Left cardiac atrium (tissue), 4 donors: ENCODE measurements at places on chromosomes 3 and 15. TPM values are rescaled to one million over a fixed set of nuclear protein-coding genes. Genes with fewer than 3 reads are reported as not detected.
A peak's percentile ranks its signal among the peaks of the same experiment; 100 is the strongest.

The SLC9A9 gene
- total RNA-seq, result 17.0 TPM

The SLC12A1 gene
- not detected for total RNA-seq

The RBP2 gene
- total RNA-seq, result not detected

The ROPN1 gene
- 0.29 TPM for total RNA-seq

The FOXL2 gene
- total RNA-seq, result not detected

The AHSG gene
- total RNA-seq, result 0.15 TPM

The GNAT1 gene
- total RNA-seq, result not detected

The IGSF10 gene
- 11.5 TPM for total RNA-seq

The CMTM8 gene
- 6.3 TPM for total RNA-seq

The MRAS gene
- 213 TPM for total RNA-seq

The FAN1 gene
- 19.9 TPM for total RNA-seq

The ADAMTS17 gene
- total RNA-seq, result 3.2 TPM

The SLC7A14 gene
- not detected for total RNA-seq

The GASK1A gene
- total RNA-seq, result 2.6 TPM

DNA sequence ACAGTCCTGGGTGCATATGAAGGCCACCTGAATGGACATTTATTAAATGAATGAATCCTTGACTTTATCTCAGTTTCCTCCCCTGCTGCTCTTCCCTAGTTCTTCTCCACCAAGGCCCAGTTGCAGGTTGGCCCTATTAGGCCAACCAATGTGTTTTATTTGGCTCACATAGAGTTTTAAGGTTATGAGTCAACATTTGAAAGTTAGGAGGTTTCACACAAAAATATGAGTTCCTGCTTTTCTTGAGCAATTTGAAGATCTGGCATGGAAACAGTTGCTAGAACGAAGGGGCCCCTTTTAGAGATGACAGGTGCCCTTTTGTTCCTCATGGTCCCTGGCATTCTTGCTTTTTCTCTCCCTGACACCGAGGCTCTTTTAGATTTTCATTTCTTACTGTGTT, 83.0 kb upstream of the PDZRN3 start:
- DNase-seq, result no peak

- DNase-seq, result no peak
These were observed 57.0 kb upstream of the FRMD4B start for GRCh38 chr3:69442771-69443311.

DNA sequence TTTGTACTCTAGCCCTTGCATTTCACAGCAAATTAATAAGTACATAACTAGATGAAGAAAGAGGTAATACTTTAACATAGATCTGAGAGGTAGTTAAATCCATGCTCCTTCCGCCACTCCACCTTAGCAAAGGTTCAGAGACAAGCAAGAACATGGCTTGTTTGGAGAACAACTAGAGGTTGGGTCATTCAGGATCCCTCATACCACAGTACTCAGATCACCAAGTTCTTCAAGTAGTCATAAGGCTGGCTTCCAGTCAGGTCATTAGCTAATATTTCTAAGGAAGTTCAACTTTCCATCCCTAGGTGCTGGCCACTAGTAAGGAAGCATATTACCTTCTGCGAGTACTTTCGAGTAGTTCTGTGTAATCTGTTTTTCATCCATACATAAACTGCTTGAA, 44.1 kb downstream of the CD200R1 start:
- DNase-seq, result no peak

GRCh38 chr15:33313491-33313890, 2.7 kb downstream of the RYR3 start:
- DNase-seq, result no peak

- DNase-seq, result no peak
These were observed 459.1 kb upstream of the NDN start for GRCh38 chr15:24146251-24146650.

- no peak for DNase-seq
These were observed 154.4 kb downstream of the EBLN2 start for GRCh38 chr3:73215901-73216300.

DNA sequence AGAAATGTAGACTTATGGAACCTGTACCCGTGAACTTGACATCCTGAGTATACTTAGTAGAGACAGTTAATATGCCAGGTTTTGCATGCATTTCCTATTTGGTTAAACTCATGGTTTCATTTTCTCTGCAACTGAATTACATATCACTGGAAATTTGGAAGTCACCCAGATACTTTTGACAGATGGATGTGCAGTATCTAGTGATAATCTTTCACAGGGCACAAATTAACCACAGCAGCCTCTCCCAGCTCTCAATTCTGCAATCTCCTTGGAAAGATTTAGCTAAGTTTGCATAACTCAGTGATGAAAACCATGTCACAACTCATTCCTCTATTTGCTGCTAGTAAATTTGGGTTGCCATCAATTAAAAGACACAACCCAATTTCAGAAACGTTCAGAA, 162.3 kb upstream of the TPM1 start:
- no peak for DNase-seq

DNA sequence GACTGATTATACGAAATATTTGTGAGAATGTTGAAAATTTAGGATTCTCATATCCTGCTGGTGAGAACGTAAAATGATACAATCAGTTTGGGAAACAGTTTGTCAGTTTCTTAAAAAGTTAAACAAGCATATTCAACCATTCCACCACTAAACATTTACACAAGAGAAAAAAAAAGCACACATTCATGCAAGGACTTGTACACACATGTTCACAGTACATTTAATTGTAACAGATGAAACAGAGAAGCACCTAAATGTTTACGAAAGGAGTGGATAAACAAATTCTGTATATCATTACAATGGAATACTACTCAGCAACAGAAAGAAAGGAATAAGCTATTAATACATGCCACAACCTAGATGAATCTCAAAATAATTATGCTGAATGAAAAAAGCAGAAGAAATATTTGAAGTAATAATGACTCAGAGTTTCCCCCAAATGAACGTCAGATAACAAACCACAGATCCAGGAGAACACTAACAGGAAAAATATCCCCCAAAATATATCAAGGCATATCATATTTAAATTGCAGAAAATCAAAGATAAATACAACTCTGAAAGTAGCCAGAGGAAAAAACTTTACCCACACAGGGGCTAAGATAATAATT, 14.3 kb downstream of the ANKRD28 start:
- no peak for DNase-seq

DNA sequence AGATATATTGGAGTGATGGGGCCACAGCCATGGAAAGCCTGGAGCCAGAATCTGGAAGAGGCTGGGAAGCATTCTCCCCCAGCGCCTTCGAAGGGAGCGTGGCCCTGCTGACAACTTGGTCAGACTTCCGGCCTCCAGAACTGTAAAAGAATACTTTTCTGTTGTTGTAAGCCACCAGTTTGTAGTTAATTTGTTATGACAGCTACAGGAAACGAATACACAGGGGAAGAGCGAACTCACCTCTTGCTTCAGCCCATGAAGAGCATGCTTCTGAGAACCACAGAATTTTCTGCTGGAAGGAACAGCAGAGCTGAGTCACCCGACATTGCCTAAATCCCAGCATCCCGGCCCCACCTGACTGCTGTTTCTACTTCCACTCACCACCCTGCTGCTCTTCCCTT, 501.7 kb downstream of the SHQ1 start:
- no peak for DNase-seq

DNA sequence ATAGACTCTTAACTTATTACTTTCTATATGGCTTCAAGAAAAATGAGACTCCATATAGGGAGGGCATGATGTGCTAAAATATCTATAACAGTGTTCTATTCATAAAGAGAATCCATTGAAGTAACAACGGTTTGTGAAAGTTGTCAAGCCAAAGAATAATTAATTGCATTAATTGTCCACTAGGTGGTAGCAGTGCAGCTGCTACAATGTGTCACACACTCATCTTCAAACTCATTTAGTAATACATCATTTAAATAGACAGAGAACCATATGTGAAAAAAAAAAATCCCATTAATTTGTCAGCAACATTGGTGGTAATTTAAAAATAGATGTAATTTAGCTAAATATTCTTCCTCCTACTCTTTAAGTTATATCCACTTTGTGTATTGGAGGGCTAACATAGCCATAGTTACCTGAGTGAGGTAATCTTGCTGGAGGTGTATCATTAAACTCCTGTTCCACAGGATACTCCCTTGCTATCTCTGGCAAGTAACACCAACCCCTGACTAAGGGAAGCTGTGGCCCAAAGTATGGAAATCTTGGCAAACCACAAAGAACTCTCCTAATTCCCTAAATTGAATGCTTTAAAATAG, 3.7 kb upstream of the CPA3 start:
- DNase-seq, result no peak

- DNase-seq, result no peak
These were observed 329.1 kb upstream of the SOX2 start for GRCh38 chr3:181382656-181383055.

GRCh38 chr3:157752554-157752953, 249.3 kb upstream of the VEPH1 start:
- DNase-seq, result no peak

GRCh38 chr3:110793611-110794010, 278.0 kb upstream of the NECTIN3 start:
- DNase-seq, result no peak

DNA sequence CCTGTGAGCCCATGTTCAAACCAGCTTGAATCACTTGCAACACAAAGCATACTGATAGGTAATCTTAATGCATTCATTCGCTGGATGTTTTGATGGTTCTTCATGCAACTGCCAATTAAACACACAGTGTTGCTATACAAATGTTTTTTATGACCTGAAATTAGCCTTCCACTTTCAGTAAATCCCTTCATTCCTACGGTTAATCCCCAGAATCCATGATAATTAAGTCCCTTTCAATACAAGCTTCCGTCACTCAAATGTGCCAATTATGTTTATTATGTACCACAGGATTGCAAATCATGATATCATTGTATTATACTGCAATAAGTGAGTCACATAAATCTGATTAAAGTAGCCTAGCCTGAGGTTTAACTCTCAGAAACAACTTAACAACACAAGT, 14.5 kb upstream of the LYZL4 start:
- no peak for DNase-seq

DNA sequence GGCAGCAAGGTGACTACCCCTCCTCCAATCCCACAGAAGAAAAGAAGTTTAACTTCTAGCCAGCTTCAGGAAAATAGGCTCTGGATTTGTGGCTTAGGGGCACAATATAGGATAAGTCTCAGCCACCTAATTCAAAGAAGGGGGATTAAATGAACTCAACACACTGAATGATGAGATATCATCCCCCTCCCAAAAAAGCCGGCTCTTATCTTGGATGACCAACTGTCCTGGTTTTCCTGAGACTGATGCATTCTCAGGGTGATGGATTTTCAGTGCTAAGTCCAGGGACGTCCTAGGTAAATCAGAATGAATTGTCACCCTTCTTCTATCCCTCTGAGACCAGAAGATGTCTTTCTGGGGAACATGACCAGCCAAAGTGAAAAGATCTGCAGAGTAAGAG, 487.0 kb upstream of the PROK2 start:
- DNase-seq, result no peak

DNA sequence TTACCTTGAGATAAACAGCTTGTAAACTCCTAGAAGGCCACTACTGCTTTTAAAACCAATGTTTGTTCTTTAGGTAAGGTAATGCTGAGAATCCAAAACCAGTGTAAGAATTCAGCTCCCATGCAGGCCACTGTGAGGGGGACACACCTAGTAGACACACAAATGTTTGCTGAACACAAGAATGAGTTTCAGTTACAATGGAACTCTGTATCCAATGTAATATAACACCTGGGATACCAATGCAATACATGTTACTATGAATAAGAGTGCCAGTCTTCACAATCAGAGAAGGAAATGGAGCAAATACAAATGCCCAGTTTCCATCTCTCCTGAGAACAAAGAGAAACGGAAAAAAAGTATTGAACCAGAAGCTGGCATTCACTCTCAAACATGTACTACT, 65.9 kb downstream of the IGF2BP2 start:
- no peak for DNase-seq

DNA sequence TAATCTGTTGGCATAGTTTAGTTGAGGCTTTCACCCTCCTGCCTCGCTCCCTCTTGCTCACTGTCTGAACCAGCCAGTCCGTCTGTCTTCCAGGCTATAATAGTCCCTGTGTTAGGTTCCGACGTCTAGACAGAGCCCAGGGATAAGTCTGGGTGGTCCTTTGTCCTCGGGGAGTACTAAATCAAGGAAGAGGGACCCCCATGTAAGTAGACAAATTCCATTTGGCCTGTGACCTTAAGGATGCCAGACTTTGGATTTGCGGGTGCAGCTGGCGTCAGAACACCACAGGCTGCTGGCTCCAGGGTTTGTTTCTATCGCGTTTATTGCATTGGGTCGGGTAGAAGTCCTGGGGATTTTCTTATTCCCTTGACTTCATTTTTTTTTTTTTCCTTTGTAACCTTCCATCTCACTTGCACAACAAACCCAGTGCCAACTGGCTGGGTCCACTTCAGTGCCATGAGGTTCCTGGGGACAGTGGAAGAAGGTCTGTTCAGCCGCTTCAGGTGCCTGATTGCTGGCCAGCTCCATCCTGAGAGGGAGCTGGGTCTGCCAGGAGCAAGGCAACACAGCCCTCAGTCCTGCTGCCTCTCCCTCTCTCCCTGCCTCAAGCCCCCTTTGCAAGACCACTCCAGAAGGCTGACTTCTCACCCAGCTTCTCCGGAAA, 95.4 kb upstream of the KLHL25 start:
- DNase-seq, result no peak

GRCh38 chr15:101085311-101085700, 166.1 kb downstream of the LRRK1 start:
- no peak for DNase-seq

DNA sequence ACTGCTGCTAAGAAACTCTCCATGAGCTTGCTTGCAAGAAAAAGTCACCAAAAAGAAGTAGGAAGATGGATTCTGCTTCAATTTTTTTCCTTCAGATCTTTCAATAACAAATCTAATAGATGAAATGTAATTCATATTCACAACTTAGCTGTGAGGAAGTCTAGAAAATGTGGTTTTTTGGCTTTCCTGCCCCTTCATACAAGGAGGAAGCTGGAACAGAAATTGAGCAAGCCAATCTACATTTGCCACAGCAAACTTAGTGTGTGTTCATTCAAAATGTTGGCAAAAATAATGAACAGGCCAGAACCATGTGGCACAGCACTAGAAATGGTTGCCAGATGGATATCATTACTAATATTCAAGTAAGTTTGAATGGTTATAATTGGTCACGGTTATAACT, 93.2 kb upstream of the NEDD4 start:
- DNase-seq, result no peak

DNA sequence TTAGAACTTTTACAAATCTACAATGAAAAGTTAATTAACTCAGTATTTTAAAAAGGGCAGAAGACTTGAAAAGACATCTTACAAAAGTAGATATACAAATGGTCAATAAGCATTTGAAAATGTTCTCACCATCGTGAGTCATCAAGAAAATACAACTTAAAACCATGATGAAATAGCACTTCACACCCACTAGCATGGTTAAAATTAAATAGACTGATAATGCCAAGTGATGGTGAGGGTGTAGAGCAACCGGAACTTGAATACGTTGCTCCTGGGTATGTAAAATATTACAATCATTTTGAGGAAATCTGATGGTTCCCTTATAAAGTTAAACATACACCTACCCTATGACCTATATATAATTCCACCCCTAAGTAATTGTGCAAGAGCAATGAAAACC, 319.8 kb upstream of the UMPS start:
- no peak for DNase-seq

DNA sequence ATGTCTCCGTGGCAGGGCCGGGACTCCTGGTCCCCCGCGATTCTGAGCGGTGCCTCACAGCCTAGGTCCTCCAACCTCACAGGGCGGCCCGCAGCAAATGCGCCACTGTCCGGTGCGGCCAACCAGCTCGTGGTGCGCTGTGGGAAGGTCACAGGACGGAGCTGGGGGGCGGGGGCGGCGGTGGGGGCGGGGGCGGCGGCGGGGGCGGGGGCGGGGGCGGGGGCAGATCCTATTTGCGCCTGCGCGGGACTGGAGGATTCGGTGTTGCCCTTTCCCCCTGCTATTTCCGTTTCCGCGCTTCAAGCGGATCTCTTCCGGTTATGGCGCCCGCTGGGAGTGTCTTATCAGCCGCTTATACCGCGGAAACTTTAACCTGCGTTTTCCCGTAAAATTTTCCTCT, 106.7 kb upstream of the SNRPN start:
- DNase-seq, result peak; percentile 53
